Smooth muscle cell of trachea (primary cell): ENCODE measurements at places on chromosomes 16 and 17. TPM values are rescaled to one million over a fixed set of nuclear protein-coding genes. Genes with fewer than 3 reads are reported as not detected.

The KRT12 gene
- not detected in 2 replicates for total RNA-seq

The PPY gene
- total RNA-seq, result not detected in 2 replicates

The ZP2 gene
- not detected in 2 replicates for total RNA-seq

The PKD1 gene
- total RNA-seq, result 184 and 227 TPM in 2 replicates

The CCL15 gene
- total RNA-seq, result not detected in 2 replicates

The CNTNAP4 gene
- not detected in 2 replicates for total RNA-seq

The RDM1 gene
- 0.66 and 0.87 TPM in 2 replicates for total RNA-seq

The CCL14 gene
- total RNA-seq, result under 0.01 TPM in 1 of 2 replicates, not detected in the other

The FAM20A gene
- total RNA-seq, result 16.9 and 25.1 TPM in 2 replicates
